ENCODE measurements at places on chromosomes 1 and 21.

DNA sequence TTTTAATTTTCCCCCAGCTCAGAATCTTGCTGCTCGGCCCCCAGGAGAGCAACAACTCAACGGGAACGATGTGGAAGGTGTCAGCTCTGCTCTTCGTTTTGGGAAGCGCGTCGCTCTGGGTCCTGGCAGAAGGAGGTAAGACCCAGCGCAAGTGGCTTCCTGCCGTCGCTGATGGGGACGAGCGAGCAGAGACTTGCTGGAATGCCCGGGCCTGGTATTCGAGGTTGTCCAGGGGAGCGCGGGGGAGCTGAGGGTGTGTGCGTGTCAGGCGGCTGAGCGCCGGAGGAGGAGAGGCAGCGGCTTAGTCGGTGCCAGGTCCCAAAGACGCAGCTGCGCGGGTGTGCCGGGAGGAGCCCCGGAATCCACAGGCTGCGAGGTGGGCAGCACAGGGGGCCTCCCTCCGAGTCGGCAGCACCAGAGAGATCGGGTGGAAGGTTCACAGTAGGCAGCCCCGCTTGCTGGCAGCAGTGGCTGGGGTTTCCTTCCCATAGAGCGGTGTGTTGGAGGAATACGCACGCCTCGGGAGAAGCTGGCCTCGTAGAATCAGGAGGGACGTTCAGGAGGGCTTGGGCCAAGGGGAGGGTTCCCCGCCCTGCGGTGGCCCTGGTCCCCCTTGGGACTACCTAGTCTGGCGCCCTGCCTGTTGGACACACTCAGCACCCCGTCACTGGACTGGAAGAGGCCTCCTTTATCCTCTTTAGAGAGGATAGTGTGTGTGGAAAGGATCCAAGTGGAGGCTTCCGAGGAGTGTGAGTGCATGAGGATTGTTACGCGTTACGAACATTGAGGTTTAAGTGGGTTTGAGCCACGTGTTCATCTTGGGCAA, 547 bp downstream of the PDPN start:
- peak; percentile 41 for DNase-seq

- peak; percentile 23 for DNase-seq
These were observed 8.6 kb upstream of the ACTRT2 start for GRCh38 chr1:3012456-3013291.

DNA sequence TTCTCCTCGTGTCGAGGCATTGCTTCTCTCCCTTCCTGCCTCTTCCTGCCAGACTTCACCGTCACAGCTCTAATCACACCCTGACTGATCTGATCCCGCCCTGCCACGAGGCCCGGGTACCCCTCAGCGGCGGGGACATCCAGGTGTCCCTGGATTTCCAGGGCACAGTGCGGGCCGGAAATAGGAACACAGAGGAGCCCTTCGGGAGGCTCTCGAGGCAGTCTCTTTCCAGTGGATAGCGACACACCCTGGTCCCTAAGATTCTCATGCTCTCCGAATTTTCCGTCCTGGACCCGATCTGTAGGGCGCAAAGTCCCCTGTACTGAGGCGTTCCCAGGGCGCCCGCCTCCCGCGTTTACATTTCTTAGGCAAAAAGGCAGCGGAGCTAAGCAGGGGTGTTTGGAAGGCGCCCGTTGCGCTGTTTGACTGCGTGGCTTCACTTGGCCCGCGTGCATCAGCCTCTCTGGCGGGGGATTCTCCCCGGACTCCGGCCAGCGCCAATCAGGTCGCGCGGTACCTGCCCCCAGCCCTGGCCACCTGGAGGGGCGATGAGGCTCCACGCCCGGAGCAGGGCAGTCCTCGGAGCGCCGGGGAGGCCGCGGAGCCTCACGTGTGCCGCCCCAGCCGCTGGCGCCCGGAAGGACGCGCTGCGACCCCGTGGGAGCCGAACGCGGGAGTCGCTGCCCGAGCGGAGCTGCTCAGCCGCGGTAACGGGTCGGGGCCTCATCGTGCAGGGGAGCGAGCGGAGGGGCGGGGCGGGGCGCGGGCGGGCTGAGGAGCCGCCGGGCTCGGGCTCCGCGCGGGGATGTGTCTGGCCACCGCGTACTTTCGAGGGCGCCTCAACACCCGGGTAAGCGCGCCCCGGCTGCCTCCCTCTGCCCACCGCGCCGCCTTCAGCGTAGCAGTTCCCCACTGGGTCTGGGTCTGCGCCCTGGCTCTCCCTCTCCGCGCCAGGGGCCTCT, at the start of gene FAM163A:
FAM163A (plus strand) TSS at position 575 of the 962 bp plus-strand sequence. CDS start 69,807 bp downstream, outside the sequence.
- DNase-seq = no peak

- DNase-seq = no peak
These were observed 6.2 kb downstream of the LRRC3 start for GRCh38 chr21:44461464-44462001.

Measured in fibroblast of skin of right biceps (primary cell).